ENCODE measurements at places on chromosomes 7 and 10. TPM values are rescaled to one million over a fixed set of nuclear protein-coding genes. Genes with fewer than 3 reads are reported as not detected.

The GTPBP4 gene
- polyA plus RNA-seq: 13.3 TPM

The PDLIM1 gene
- polyA plus RNA-seq: 253 TPM

The PRKG1 gene
- 5.5 TPM for polyA plus RNA-seq

- DNase-seq: no peak
Measured at GRCh38 chr7:133750287-133750686, 376.9 kb upstream of the LRGUK start.

DNA sequence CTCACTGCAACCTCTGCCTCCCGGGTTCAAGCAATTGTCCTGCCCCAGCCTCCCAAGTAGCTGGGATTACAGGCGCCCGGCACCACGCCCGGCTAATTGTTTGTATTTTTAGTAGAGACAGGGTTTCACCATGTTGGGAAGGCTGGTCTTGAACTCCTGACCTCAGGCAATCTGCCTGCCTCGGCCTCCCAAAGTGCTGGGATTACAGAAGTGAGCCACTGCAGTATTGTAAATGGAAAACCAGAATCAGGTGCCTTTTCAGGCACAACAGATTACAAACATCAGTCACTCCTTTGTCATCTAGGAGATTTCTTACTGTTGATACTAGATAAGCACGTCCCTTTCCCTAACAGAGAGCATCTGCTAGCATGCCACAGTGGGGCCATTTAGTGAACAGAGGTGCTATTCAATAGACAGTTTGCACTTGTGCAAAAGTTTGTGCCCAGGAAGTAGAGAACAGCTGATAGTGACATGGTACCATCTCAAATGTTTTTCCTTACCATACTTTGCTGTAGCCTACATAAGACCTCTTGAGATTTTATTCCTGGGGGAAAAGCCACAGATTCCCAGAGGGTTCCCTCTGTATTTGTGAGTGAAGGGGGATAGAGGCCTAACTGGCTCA is 24.5 kb upstream of the WAC start:
- no peak for DNase-seq

- DNase-seq: no peak
Measured at GRCh38 chr10:70541736-70542564, 60.6 kb downstream of the PRF1 start.

DNA sequence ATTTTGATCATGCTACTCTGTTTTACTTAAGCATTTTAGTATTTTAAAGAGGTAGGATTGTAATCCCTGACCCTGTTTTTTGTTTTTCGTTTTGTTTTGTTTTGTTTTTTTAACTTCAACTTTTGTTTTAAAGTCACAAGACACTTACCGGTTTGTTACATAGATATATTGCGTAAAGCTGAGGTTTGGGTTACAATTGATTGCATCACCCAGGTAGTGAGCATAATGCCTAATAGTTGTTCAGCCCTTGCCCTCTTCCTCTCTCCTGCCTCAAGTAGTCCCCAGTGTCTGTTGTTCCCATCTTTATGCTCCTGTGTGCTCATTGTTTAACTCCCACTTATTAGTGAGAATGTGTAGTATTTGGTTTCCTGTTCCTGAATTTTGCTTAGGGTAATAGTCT is 93.1 kb upstream of the TEX47 start:
- no peak for DNase-seq

DNA sequence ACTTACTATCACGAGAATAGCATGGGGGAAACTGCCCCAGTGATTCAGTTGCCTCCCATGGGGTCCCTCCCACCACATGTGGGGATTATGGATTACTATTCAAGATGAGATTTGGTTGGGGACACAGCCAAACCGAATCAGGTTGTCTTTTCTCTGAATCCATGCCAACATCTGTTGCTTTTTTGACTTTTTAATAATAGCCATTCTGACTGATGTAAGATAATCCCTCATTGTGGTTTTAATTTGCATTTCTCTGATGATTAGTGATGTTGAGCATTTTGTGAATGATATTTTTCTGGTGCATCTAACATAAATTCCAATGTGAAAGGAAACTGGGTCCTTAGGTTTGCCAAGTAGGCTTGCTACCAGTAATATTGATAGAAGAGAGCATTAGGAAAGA is 69.0 kb upstream of the ARHGAP21 start:
- no peak for DNase-seq

- DNase-seq: no peak
Measured at GRCh38 chr7:67817481-67817880, 820.8 kb downstream of the TYW1 start.

GRCh38 chr10:121519411-121519810 is 78.8 kb downstream of the FGFR2 start:
- no peak for DNase-seq

- no peak for DNase-seq
Measured at GRCh38 chr7:149524394-149524793, 26.8 kb upstream of the ZNF746 start.
